ENCODE measurements at places on chromosomes 3 and 15. TPM values are rescaled to one million over a fixed set of nuclear protein-coding genes. Genes with fewer than 3 reads are reported as not detected.

NEK10 gene
- total RNA-seq, result 1.7 TPM

MRAS gene
- 6.6 TPM for total RNA-seq

EPHB3 gene
- 101 TPM for total RNA-seq

HDGFL3 gene
- 12.4 TPM for total RNA-seq

GPR15 gene
- not detected for total RNA-seq

LRRIQ4 gene
- not detected for total RNA-seq

CLDN16 gene
- 1.1 TPM for total RNA-seq

GOLGA8T gene
- 0.17 TPM for total RNA-seq

MGLL gene
- 45.9 TPM for total RNA-seq

AP3B2 gene
- 6.2 TPM for total RNA-seq

CORO2B gene
- total RNA-seq, result 0.80 TPM
